ENCODE measurements at places on chromosomes 7 and 10. TPM values are rescaled to one million over a fixed set of nuclear protein-coding genes. Genes with fewer than 3 reads are reported as not detected.

- H3K36me3 ChIP-seq: peaks cover 36% of the 10 kb centered on the region
- no peak overlapping the region for H3K4me3 ChIP-seq
- no peaks in the 10 kb centered on the region for H3K4me1 ChIP-seq
- DNase-seq: no peak
- no peaks in the 10 kb centered on the region for H3K27me3 ChIP-seq
- H3K27ac ChIP-seq: no peak overlapping the region
These were observed 31.9 kb downstream of the DPCD start for GRCh38 chr10:101619983-101620382.

- H3K36me3 ChIP-seq: no peaks in the 10 kb centered on the region
- no peak overlapping the region for H3K27ac ChIP-seq
- H3K4me1 ChIP-seq: no peaks in the 10 kb centered on the region
- H3K27me3 ChIP-seq: no peaks in the 10 kb centered on the region
- DNase-seq: no peak
These were observed 829.0 kb downstream of the GRID1 start for GRCh38 chr10:85537561-85537960.

- no peaks in the 10 kb centered on the region for H3K27me3 ChIP-seq
- H3K36me3 ChIP-seq: no peaks in the 10 kb centered on the region
- no peak overlapping the region for H3K27ac ChIP-seq
- no peak overlapping the region for H3K4me3 ChIP-seq
These were observed 181.3 kb downstream of the TAX1BP1 start for GRCh38 chr7:27921081-27921836.

DNA sequence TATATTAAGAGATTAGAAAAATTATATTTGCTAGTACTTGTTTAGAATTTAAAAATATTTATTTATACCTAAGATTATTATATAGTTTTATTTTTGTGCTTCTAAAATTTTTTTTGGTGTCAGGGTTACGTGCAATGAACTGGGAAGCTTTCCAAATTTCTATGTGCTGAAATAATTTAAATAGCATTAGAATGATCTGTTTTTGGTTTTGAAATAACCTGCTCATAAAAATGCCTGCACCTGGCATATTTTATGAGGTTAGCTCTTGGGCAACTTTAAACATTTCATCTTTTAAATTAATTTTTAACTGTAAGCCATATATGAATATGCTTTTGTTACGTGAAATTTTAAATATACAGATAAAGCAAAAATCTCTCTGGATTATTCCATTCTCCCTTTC lies 482.5 kb downstream of the GLRX3 start:
- DNase-seq: no peak
- no peak overlapping the region for H3K4me3 ChIP-seq
- H3K27me3 ChIP-seq: no peaks in the 10 kb centered on the region
- no peak overlapping the region for H3K27ac ChIP-seq
- H3K4me1 ChIP-seq: no peaks in the 10 kb centered on the region

SPDYE9 gene
- not detected for total RNA-seq

- H3K4me3 ChIP-seq: no peak overlapping the region
- H3K36me3 ChIP-seq: no peaks in the 10 kb centered on the region
- no peak for DNase-seq
These were observed 135.7 kb downstream of the IDE start for GRCh38 chr10:92438220-92438619.

CALML5 gene
- not detected for total RNA-seq

GRCh38 chr10:3397231-3397630 lies 224.6 kb upstream of the PITRM1 start:
- DNase-seq: no peak
- no peaks in the 10 kb centered on the region for H3K4me1 ChIP-seq
- H3K27me3 ChIP-seq: no peaks in the 10 kb centered on the region

DNA sequence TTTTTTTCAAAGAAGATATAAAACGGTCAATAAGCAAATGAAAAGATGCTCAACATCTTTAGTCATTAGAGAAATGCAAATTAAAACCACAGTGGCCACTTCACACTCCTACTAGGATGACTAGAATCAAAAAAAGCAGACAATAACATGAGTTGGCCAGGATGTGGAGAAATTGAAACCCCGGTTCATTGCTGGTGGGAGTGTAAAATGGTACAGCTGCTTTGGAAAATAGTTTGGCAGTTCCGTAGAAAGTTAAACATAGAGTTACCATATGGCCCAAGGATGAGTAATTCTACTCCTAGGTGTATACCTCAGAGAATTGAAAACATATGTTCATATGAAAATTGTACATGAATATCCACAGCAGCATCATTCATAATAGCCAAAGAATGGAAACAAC lies 573.3 kb downstream of the GALNT17 start:
- no peak overlapping the region for H3K27ac ChIP-seq
- no peaks in the 10 kb centered on the region for H3K36me3 ChIP-seq
- no peaks in the 10 kb centered on the region for H3K4me1 ChIP-seq
- no peaks in the 10 kb centered on the region for H3K27me3 ChIP-seq
- no peak for DNase-seq
- H3K4me3 ChIP-seq: no peak overlapping the region

DNA sequence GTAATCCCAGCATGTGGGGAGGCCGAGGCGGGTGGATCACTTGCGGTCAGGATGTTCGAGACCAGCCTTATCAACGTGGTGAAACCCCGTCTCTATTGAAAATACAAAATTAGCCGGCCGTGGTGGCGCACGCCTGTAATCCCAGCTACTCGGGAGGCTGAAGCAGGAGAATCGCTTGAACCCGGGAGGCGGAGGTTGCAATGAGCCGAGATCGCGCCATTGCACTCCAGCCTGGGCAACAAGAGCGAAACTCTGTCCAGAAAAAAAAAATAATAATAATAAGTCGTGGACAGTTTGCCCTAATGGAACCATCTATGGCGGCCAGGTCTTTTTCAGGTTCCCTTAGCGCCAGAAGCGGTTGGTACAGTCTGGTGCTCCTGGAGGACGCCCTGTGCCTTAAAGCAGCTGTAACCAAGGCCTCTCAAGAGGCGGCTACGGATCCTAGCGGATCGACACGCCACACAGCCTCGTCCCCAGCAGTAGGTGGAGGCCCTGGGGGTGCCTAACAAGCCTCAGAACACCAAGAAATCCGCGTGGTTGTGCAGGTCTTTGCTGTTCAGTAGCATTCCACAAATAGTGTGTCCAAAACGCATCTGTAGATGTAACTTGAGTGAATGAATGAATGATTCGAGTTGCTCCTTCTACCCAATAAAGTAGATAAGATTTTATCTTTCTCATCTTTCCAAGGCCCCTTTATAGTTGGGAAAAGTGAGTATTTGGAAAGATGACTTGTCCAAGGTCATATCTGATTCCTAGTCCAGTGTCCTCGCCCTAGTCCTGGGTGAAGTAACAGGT lies 982 bp downstream of the PGAM1 start:
- H3K4me3 ChIP-seq: peak overlapping the region; percentile 92
- H3K27ac ChIP-seq: peak overlapping the region; percentile 91
- H3K27me3 ChIP-seq: no peaks in the 10 kb centered on the region
- peaks cover 21% of the 10 kb centered on the region for H3K36me3 ChIP-seq

DNA sequence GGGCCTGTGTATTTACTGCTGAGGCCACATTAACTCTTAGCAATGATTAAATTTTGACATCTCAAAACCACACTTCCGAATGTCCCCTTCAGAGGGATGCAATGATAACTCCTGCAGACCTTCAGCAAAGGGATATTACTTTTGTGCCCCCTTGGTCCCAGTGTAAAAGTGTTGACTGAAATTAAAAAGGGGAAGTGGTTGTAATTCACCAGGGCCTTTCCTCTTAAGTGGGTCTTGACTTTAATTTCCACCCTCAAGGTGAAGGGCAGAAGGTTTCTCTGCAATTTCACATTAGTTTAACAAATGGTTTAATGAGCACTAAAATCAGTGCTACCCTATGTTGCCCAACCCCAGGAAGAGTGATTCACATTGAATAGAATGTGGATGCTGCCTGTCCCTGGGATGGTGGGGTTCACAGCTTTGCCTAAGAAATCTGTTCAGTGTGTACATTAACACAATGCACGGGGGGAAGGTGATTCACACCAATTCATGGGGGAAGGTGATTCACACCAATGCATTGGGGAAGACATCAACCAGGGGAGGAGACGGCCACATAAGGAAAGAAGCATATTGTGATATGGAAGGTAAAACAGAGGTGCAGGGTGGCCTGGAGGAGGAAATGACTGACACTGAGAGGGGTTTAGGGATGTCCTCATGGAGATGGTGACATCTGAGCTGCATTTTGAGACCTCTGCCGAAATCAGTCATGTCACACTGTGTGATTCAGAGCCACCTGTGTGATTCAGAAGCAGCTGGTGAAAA lies 19.4 kb upstream of the TNS3 start:
- H3K4me1 ChIP-seq: no peaks in the 10 kb centered on the region
- no peak for DNase-seq
- no peaks in the 10 kb centered on the region for H3K27me3 ChIP-seq
- H3K36me3 ChIP-seq: no peaks in the 10 kb centered on the region
- H3K27ac ChIP-seq: no peak overlapping the region

DNA sequence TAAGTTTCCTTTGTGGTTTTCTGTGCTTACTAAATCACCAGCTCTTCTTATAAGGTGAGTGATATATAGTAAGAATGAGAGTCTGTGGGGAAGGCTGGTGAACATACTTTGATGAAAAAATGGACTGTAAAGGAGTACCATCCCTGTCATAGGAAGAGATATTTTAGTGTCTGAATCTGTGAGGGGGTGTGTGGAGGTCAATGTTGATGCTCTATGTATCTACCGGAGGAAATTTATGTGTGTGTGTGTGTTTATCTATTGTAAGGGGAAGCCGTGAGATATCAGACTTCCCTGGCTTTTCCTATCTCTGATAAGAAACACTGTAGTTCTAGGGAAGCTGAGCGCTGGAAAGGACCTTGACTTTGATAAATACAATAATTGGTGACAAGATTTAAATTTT lies 179.0 kb downstream of the PCDH15 start:
- H3K36me3 ChIP-seq: no peaks in the 10 kb centered on the region
- no peak overlapping the region for H3K27ac ChIP-seq
- H3K4me1 ChIP-seq: no peaks in the 10 kb centered on the region
- H3K4me3 ChIP-seq: no peak overlapping the region

SLC13A4 gene
- total RNA-seq: not detected

GRCh38 chr7:47634273-47634672 lies 52.4 kb upstream of the TNS3 start:
- H3K4me3 ChIP-seq: no peak overlapping the region
- H3K27me3 ChIP-seq: no peaks in the 10 kb centered on the region
- no peak for DNase-seq
- no peaks in the 10 kb centered on the region for H3K4me1 ChIP-seq
- H3K27ac ChIP-seq: no peak overlapping the region
- no peaks in the 10 kb centered on the region for H3K36me3 ChIP-seq

MTURN gene
- 6.2 TPM for total RNA-seq

TUBB8 gene
- not detected for total RNA-seq

GRCh38 chr7:86720306-86720705 lies 76.6 kb downstream of the GRM3 start:
- no peak overlapping the region for H3K27ac ChIP-seq
- H3K36me3 ChIP-seq: no peaks in the 10 kb centered on the region
- no peak overlapping the region for H3K4me3 ChIP-seq
- no peaks in the 10 kb centered on the region for H3K4me1 ChIP-seq
- DNase-seq: no peak
